ENCODE measurements at places on chromosomes 3 and 15.

- peak; percentile 21 for DNase-seq
Observed at GRCh38 chr15:64651601-64652191, 123.7 kb downstream of the RBPMS2 start.

- DNase-seq, result no peak
Observed at GRCh38 chr15:85025516-85026251, 44.0 kb downstream of the PDE8A start.

- DNase-seq, result no peak
Observed at GRCh38 chr3:114499976-114500375, 206.1 kb downstream of the TIGIT start.

GRCh38 chr15:51642696-51643095 lies 20.1 kb upstream of the DMXL2 start:
- no peak for DNase-seq

GRCh38 chr3:72015463-72015862 lies 230.5 kb upstream of the PROK2 start:
- DNase-seq, result no peak

DNA sequence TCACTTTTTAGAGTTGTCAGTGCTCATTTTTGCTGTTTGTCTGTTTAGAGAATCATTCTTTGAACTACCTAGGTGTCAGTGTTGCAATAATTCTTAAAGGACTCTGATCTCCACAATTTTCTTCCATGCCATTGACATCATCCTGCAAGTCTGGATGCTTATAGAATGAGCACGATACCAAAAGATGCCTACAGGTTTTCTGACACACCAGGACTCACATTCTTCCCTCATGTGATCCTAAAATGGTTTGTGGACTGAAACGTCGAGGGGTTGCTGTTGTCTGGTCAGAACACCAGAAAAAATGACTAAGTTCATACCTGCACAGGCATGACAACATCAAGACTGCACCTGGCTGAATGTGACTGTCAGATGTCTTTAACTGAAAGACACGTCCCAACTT lies 95.9 kb downstream of the SEMA5B start:
- DNase-seq, result no peak

DNA sequence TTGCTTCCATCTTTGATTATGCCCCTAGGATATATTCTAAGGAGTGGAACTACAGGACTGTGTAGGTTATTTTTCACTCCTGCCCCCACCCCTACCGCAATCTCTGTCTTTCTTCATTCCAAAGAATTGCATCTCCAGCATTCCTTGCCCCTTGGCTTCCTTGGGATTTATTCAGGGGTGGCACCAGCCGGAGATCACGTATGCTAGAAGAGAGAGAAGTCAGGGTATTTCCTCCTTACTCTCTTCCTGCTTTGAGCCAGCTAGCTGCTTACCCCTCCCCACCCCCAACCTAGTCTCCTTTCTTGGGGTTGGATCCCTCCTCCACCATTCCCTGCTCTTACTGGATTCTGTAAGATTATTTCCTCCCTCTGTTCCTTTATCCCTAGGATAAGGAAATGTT lies 35.0 kb upstream of the DENND4A start:
- no peak for DNase-seq

GRCh38 chr3:152615681-152616080 lies 219.2 kb upstream of the P2RY1 start:
- DNase-seq, result no peak

- no peak for DNase-seq
Observed at GRCh38 chr15:26066896-26067295, 203.8 kb upstream of the ATP10A start.

- no peak for DNase-seq
Observed at GRCh38 chr3:157786618-157787017, 283.4 kb upstream of the VEPH1 start.

GRCh38 chr3:50267280-50267913 lies 1.6 kb upstream of the SEMA3B start:
- no peak for DNase-seq

DNA sequence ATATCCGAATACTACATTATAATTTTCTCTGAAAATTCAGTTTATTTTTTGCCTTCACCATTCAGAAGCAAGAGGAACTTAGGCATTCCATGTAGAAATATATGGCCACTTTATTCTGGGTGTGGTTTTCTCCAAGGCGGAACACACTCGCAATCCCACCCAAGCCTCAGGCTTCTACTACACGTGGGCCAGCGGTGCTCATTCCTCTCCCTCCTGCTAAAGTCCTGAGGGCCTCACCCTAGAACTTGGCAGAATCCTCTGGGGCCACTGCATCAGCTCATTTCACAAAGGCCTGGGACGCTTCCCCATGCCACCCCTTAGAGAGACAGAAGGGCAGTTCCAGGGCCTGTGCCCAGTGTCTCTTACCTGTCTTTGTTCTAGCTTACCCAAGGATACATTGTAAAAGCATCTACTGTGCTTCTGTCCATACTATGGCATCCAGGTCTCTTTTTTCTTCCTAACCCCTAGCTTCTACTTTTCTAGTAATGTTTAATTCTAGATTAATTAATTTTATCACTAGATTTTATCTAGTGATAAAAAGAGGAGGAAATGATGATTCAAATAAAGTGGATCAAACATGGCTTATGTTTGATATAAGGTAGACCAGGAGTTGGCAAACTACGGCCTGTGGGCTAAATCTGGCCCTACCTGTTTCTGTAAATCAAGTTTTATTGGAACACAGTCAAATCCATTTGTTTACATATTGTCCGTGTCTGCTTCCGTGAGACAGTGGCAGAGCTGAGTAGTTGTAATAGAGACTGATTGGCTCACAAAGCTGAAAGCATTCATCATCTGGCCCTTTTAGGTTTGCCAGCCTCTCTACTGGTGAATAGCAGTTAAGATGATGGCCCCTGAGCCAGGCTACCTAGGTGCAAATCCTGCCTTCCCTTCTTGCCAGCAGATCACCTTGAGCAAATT lies 29.8 kb downstream of the LARS2 start:
- DNase-seq, result no peak

GRCh38 chr15:58684751-58685150 lies 64.8 kb downstream of the ADAM10 start:
- no peak for DNase-seq

DNA sequence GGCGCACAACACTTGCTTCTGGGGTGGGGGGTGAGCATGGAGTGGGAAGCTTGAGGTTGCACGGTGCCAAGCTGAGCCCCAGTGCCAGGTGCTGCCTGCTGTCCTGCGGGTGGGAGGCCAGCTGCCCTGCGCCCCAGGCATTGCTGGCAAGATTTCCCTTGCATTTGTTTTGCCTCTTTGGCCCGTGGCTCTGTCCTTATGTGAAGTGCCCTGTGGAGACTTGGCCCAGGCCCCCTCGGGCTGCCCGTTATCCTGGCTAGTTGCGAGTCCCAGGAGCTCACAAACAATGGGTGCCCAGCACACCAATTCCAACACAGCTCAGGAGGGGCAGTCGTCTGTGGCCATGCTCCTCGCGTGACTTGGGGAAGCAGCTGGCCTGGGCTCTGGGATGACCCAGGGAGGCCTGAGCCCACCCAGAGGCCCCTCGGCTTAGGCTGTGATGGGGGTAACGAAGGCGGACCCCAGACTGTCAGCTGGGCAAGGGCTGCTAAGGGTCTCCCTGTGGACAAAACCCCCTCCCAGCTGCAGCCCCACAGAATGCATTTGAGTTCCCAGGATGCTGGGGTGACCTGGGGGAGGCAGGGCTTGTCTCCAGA lies 5.9 kb downstream of the C3orf22 start:
- DNase-seq, result no peak

GRCh38 chr3:11381563-11381962 lies 109.4 kb downstream of the ATG7 start:
- no peak for DNase-seq

DNA sequence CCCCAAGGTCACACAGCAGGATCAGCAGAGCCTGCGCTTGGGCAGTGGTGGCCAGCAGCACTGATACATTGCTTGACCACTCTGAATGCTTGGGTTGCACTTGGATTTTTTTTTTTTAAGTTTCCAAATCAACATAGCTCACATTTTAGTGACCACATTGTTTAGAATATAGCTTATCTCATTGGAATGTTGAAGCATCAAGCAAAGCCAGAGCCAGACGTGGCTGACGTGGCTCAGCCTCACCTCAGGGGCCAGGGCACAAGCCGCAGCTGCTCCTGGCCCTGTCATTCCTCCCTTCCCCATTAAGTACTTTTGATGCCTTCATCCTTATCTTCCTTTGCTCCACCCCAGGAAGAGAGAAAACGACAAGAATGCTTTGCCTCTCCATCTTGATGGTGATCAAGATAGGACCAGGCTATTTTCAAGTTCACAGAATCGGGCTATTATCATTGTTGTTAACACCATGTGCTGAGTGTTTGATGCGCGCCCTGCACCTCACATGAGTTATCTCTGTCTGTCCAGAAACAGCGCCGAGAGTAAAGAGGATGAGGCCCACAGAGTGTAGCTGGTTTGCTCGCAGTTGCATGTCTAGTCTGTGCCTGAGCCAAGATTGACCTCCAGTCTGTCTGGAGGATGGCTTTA lies 75.8 kb downstream of the AAGAB start:
- DNase-seq, result no peak

DNA sequence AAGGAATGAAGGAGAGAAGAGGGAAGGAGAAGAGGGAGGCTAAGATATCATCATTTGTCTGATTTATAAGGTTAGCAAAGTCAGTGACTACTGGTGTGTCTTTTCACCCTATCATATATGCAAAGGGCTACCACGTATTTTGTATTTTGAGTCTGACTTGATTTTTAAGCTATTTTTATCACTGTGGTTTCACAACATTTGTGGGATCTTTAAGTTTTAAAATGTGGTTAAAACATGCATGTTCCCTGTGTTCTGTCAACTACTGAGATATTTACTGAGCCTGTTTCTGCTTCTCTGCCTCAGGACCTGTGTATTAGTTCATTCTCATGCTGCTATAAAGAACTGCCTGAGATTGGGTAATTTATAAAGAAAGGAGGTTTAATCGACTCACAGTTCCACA lies 22.5 kb upstream of the SPTSSB start:
- DNase-seq, result no peak

DNA sequence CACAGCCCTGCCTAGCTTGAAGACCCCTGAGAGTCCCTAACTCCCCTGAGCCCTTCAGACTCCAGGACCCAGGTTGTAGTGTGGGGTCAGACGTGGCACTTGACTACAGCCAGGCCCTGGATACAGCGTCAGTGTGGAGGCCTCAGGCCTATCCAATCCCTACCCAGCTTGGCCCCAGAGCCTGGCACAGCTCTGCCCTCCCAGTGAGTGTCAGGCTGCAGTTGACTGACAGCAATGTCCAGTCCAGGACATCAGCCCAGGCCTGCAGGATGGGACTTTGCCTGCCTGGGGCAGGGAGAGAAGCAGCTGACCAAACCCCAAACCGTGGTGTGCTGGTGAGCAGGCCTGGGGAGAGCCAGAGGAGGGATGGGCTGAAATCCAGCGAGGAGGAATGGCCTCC lies 27.3 kb downstream of the KLF13 start:
- DNase-seq, result no peak

GRCh38 chr3:105465251-105465853 lies 98.6 kb downstream of the ALCAM start:
- no peak for DNase-seq

GRCh38 chr3:110021659-110022058 lies 684.3 kb upstream of the DPPA4 start:
- no peak for DNase-seq

- DNase-seq, result no peak
Observed at GRCh38 chr3:112647122-112647521, 6.2 kb upstream of the CCDC80 start.

- DNase-seq, result no peak
Observed at GRCh38 chr3:151329363-151329762, at the start of gene P2RY13. Gene P2RY13 (minus strand): TSS chr3:151329549. CDS start chr3:151329528, 21 bp downstream.

DNA sequence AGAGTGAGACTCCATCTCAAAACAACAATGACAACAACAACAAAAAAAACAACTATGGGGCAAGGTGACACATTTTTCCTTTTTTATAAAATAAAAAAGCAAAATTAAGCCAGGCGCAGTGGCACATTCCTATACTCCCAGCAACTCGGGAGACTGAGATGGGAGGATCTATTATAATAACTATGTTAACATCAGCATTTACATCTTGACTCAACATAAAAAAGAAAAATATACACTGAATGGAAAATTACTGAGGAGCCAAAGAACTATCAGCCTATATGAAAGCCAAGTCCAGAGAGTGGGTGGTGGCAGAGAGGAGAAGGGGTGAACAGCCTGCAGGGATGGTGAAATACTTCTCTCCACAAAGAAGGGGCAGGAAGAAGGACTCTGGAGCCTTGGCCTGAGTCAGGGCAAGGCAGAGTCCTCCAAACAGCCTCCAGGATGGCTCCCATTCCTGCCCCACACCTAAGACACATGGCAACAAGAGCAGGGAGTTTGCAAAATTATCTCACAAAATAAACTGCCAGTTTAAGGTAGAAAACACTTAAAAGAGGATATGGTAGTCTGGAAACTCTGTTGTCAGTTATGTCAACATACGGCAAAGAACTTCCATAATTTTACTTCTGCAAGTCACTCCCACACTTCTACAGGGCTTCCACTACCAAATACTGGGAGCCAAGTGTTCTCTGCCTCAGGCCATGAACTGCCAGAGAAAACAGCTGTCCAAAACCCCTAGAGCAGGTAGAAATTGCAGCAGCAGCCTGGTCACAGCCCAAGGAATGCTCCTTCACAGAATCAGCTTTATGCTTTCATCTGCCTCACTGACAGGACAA lies 25.9 kb downstream of the HSPBAP1 start:
- no peak for DNase-seq

GRCh38 chr3:65347166-65347565 lies 659.4 kb upstream of the ADAMTS9 start:
- no peak for DNase-seq
